ENCODE measurements at places on chromosomes 2 and 18.

- no peak for DNase-seq
Observed at GRCh38 chr2:109471658-109472057, 142.1 kb downstream of the SEPTIN10 start.

DNA sequence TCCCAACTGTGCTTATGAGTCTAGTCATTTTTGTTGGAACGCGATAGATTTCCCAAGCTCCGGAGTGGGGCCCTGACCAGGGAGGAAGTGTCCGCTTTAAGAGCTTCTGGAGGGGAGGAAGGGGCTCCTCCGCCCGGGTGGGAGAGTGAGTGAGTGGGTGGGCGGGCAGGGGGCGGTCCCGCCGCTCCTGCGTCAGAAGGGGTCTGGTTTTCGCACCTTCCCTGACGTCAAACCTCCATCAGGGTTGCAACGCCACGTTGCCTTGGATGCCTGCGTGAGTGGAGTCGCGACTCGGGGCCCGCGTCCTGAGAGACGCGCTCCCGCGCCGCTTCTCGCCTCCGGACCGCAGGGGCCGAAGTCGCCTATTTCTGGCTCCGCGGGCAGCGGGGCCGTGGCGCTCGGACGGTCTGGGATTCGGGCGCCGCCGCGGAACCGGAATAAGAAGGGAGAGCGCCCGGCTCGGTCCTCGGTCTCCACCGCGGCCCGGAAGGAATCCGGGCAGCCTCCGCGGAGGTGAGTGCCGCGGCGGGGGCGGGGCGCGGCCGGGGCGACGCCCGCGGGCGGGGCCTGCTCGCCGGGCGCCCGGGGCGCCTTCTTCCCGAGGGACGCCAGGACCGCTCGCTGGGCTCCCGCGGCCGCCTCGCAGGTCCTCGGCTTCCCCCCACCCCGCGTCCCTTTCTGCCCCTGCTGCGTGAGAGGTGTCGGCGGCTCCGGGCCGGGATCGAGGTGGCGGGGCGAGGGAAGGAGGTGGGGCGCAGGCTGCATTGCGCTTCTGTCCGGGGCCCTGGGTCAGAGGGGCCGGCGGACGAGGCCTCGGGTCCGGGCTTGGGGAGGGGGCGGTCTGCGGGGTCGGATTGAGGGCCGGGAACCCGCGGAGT lies at the start of gene ZDBF2:
Gene ZDBF2, plus strand, starts transcription at position 230 of the 878 bp plus-strand sequence. CDS start 7,187 bp downstream, outside the sequence.
- DNase-seq, result peak; percentile 70

GRCh38 chr2:6052649-6053048 lies 360.5 kb downstream of the SOX11 start:
- no peak for DNase-seq

DNA sequence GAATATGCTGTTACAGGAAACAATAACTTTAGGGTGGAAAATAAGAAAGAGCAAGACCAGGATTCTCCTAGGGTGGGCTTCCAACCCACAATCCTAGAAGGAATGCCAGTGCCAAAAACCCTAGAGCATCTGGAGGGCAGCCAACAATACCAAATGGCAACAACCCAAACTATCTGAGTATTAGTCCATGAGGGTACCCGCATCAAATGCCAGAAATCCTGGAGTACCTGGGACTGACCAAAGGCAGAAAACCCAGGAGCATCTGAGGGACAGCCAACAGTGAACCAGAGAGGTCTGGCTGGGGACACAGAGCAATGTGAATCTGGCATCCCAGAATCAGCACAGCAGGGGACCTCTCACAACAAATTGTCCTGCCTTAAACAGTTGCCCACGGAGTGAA lies 126.3 kb downstream of the SCG2 start:
- no peak for DNase-seq

DNA sequence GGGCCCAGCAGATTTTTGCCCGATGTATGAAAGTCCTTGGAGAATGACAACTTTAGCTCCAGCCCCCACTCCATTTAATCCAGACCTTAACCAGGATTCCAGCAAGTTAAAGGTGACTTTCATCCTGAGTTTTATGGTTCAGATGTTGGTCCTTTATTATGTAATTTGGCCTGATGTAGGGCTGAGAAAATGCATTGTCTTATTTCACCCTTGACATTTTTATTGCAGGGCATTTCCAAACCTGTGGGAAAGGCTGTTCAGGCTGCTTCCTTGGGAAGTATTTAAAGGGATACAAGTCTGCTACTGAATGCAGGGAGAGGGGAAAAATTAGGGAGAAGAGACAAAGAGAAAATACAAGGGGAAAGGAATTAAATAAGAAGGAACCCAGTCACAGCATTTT lies 48.8 kb downstream of the ASB1 start:
- DNase-seq, result no peak

DNA sequence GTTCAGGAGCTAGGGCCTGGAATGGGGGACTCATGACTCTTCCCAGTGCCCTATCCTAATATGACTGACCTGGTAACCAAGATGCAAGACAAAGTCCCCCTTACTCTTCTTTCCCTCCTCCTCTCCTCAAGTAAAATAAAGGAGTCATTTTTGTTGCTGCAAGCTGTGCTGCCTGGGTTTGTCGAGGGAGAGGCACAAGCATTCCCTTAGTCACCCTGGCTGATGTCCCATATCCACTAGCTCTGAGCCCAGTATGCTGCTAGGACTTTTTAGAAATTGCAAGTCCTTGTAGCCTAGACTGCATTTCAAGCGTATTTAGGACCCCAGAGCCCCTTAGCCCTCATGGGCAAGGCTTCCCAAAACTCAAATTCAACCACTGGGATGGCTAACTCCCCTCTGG lies 338.5 kb upstream of the SETBP1 start:
- no peak for DNase-seq

- no peak for DNase-seq
Observed at GRCh38 chr2:233445152-233445830, 91.0 kb downstream of the DGKD start.

GRCh38 chr2:18299423-18300212 lies 260.8 kb downstream of the RDH14 start:
- no peak for DNase-seq

DNA sequence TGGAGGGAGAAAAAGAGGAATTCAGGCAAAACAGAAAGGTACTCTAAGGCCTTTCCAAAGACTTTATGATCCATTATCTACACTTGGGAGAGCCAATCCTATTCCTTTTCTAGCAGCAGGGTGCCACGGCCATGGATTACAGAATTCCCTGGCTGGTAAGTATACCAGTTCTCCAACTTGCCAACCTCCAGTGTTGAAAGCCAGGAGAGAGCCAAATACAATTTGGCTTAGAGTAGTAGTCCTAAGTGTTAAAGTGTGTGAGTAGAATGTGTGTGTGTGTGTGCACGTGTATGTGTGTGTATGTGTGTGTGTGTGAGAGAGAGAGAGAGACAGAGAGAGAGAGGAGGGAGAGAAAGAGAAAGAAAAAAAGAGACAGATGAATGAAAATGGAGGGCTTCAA lies 43.3 kb downstream of the WDPCP start:
- no peak for DNase-seq

DNA sequence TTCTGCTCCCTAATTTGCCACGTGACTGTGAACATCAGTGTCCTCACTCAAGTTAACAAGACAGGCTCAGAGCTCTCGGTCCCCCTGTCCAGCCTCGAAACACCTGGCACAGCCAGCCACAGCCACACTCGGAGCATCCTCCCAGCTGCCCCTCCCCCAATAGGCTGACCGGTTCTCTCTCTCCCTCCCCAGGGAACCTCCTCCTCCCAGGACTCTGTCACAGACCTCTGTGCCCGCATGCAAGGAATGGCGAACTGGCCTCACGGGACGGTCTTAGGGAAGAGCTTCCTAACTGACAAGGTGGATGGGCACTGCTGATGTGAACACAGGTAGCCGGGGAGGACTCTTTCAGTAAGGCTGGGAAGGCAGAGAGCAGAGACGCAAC lies 18.8 kb downstream of the CYP26B1 start:
- peak; percentile 12 for DNase-seq

DNA sequence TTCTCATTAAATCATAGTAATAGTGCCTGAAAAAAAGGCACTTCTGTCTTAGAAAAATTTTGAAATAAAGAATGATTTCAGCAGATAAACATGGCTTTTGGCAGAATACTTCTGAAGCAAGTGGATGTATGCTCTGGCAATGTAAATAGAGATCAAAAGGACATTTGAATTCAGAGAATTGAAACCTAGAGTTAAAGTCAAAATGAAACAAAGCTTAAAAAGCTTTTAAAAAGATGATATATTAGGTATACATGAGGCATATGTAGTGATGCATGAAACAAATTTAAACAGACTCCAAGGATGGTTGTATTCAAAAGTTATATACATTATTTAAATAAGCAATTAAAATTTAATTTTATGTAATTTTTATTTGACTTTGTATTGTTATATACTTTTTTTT lies 1344.5 kb upstream of the TMEFF2 start:
- no peak for DNase-seq

DNA sequence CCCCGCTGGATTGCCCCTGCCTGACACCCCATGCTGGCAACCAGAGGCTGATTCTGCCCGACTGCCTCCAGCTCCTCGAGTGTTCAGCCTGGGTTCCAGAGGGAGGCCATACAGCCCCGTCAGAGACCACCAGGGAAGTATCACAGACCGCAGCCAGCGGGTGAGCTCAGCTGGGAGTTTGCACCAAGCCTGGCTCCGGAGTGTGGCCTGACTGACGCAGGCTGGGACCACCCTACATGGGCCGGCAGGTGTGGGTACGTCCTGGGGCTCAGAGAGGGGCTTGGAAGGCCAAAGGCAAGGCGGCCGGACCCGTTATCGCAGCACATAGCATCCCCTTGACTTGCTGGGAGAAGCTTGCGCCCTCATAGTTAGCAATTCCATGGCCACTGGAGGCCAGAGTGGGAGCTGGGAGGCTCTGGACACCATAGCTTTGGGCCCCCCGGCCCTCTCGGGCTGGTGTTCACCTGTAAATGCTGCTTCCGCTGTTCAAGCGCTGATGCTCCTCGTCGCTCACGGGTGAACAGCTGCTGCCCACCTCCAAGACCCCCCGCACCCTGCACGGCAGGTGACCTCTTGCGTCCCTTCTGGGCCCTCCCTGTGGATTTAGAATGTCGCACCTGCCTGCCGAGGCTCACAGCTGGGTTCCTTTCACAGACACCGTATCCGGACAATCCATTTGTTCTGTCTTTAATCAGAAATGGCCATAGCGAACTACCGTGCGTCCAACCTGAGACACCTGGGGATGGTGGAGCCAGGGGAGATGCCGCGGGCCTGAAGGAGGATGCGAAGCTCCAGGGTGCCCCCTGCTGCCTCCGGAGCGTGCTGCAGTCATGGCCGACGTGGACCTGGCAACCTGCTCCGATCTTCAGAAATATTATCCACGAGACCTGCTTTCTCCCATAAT lies 31.2 kb upstream of the SLC66A3 start:
- peak; percentile 56 for DNase-seq

GRCh38 chr2:227871375-227871791 lies at the start of gene DAW1:
DAW1 (plus strand) TSS chr2:227871631; CDS start chr2:227871690, 59 bp downstream.
- DNase-seq, result peak; percentile 46

DNA sequence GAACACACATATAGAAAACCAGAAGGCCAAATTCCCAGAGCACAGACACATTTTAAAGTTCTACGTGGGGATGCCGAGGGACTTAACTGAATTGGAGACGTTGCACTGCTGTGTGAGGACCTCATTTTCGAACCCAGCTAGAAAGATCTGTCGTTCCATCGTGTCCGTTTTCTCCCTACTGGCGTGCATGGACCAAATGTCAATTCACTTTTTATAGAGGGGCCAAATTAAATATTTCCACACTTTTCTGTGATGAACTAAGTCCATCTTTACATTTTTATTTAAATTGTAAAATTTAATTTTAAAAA lies 692 bp upstream of the TSHZ1 start:
- no peak for DNase-seq

GRCh38 chr2:211416373-211416772 lies 860.0 kb downstream of the CPS1 start:
- no peak for DNase-seq

GRCh38 chr2:66567729-66568128 lies 132.8 kb downstream of the MEIS1 start:
- no peak for DNase-seq

DNA sequence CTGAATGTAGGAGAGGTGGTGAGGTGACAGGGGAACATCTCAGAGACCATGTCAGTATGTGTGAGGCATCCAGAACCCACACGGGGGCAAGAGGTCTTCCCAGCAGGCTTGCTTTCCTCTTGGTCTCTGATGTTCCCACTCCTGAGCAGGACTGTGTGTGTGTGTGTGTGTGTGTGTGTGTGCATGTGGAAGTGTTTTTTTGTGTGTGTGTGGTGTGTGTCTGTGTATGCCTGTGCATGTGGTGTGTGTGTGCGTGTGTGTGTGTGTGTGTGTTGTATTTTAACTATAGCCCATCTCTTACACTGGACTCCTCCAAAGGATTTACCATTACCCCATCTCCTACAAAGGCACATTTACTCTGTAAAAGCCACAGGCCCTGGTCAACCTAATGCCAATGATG lies 40.4 kb downstream of the SLC4A5 start:
- DNase-seq, result no peak

DNA sequence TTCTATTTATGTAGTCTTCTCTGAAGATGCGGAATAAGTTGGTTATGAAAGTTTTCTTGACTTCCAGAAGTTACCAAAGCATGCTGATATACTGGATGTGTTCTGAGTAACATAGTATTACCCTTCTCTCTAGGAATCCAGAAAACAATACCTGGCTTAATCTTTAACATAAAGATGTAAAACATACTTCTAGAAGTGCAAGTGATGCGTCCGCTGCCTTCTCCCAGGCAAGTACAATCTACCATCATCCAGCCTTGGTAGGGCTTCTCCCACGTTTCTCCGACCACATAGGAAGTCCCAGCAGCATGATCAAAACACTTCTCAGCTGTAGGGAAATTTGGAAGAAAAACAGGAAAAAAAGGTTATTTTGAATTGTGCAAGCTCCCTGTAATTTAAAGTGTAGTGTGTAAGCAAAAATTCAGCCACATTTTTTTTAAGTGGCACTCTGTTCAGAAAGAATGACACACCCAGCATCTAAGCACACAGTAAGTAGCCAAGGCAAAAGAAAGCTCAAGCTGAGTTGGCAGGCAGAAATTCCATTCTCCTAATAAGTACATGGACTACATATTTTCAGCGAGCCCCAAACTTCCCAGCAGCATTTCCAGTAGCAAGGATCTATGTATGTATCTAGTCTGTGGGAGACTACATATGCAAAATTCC lies 5.2 kb downstream of the FN1 start:
- no peak for DNase-seq

- no peak for DNase-seq
Observed at GRCh38 chr2:177733-178132, 86.1 kb downstream of the SH3YL1 start.

- no peak for DNase-seq
Observed at GRCh38 chr2:143255899-143256298, 126.7 kb downstream of the ARHGAP15 start.

- no peak for DNase-seq
Observed at GRCh38 chr2:151482171-151482725, 72.5 kb downstream of the RIF1 start.
